ENCODE measurements at places on chromosomes 1 and 21. TPM values are rescaled to one million over a fixed set of nuclear protein-coding genes. Genes with fewer than 3 reads are reported as not detected.

Gene IVL
- not detected for total RNA-seq

Gene CR1L
- 0.15 TPM for total RNA-seq

Gene HMGCS2
- total RNA-seq: 0.20 TPM

Gene CRNN
- total RNA-seq: not detected

Gene KIF26B
- 0.49 TPM for total RNA-seq

Gene EPHA10
- total RNA-seq: 6.5 TPM

Gene HPDL
- not detected for total RNA-seq

Gene HHAT
- total RNA-seq: 2.7 TPM

Gene ANGPTL1
- 0.34 TPM for total RNA-seq

Gene CNIH4
- total RNA-seq: 48.9 TPM

Gene MEX3A
- 6.1 TPM for total RNA-seq

Gene NEK2
- total RNA-seq: 50.2 TPM

Data from HCT116 (cell line).